ENCODE measurements at places on chromosomes 12 and 14. TPM values are rescaled to one million over a fixed set of nuclear protein-coding genes. Genes with fewer than 3 reads are reported as not detected.

Gene ASIC1
- 0.35 TPM for total RNA-seq

GRCh38 chr12:116459916-116460663 lies 99.1 kb upstream of the MAP1LC3B2 start:
- no peak for DNase-seq

Gene P2RX2
- 0.32 TPM for total RNA-seq

GRCh38 chr14:65177551-65177950 lies 75.2 kb upstream of the MAX start:
- no peak for DNase-seq

DNA sequence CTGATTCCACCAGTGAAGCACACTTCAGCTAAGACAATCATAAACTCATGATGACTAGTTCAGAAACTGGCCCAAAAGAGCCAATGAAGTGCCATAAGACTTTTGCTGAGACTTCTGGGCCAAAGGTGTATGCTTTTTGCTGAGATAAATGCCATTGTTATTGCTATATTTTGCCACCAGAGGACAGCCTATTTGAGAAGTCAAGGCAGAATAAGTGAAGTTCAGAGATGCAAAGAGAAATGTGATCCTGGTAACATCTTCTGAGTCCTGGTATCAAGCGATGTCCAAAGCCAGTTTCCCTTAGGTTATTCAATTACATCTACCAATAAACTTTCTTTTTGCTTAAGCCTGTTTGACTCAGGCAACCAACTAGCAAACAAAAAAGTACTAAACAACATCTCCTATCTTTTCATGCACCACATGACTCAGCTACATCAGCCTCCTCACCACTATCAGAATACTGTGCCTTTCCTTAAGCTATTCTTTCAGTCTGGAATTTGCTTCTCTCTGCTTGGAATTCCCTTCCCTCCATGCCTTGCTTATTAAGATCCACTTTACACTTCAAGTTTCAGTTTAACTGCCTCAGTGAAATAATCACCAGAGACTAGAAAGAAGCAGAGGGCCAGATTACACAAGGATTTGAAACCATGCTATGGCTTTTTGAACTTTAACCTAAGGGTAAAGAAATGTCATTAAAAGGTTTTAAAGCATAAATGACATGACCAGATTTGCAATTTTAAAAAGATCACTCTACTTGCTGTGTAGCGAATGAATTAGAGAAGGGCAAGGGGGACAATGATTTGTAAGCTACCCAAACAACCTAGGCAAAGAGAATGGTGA lies 14.0 kb downstream of the CRY1 start:
- no peak for DNase-seq

GRCh38 chr14:26276757-26277156 lies 321.1 kb downstream of the NOVA1 start:
- no peak for DNase-seq

DNA sequence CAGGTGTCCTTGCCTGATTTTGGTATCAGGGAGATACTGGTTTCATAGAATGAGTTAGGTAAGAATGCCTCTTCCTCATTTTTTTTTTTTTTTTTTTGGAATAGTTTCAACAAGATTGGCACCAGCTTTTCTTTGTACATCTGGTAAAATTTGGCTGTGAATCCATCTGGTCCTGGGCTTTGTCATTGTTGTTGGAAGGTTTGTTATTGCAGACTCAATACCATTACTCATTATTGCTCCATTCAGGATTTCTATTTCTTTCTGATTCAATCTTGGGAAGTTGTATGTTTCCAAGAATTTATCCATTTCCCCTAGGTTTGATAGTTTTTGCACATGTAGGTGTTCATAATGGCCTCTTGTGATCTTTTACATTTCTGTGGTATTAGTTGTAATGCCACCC lies 126.0 kb upstream of the KITLG start:
- no peak for DNase-seq

Gene SYCP3
- total RNA-seq, result 0.07 TPM

- peak; percentile 60 for DNase-seq
Observed at GRCh38 chr14:104865081-104865630, at the start of gene CEP170B. Gene CEP170B (plus strand): TSS chr14:104865268. CDS start chr14:104868451, 3,183 bp downstream.

DNA sequence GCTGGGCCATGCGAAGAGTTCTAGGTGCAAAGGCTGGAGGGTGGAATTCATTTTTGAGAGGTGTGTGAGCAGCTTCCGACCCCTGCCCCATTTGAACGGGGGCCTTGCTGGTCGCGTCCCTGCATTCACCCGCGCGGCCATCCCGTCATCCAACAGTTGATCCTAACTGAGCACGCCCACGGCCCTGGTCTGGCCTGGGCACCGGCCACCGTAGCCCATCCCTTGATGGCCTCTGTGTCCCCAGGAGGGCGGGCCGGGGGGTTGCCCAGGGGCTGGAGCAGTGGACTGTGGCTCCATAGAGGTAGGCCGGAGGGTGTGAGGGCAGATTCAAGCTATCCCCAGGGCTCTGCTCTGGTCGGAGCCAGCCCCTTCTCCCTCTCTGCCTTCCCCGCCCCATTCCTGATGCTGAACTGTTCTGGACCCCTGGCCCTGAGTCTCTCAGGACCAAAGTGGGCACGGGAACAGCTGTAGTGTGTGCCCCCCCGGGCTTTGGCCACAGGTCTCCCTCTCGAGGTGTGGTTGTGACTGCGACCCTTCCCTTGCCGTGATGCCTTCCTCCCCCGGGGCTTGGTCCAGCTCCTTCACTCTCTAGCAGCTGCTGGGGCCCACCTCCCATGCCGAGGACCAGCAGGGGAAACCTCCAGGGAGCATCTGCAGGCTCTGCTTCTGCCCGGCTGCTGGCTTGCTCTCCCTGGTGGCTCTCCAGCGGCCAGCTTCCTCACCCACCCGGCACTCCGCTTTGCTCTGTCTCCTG lies 9.1 kb downstream of the MEG3 start:
- no peak for DNase-seq

DNA sequence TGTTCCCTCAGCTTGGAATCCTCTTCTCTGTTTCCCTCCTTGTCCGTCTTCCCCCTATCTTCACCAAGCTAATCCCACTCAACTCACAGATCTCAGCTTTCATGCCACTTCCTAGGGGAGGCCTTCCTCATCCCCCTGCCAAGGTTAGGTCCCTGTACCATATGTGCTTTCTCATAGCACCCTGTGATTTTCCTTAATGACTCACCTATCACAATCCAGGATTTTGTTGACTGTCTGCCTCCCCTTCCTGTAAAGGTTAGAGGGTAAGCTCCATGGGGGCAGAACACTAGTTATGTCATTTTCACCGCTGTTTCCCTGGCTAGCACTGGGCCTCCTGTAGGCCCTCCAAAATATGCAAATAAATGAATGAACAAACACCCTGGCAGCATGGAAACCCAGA lies 57.6 kb downstream of the CRADD start:
- DNase-seq, result no peak

GRCh38 chr12:105425254-105426174 lies 95.0 kb downstream of the C12orf75 start:
- DNase-seq, result no peak

DNA sequence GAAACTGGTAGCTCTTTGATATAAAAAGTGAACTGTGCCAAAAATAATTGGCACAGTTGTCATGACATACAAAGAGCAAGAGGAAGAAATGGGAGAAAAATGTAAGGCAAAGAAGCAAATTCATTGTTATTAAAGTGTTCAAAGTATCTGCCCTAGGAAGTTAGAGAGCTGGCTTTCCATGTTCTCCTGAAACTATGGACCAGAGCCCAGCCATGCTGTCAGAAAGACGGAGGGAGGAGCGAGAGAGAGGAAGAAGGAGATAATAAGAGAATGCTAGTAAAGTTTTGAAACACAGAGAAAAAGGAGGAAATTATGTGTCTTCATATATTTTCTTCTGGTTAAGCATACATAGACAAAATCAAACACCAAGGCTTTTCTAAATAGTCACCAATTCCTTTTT lies 78.1 kb upstream of the PELI2 start:
- DNase-seq, result no peak

- DNase-seq, result no peak
Observed at GRCh38 chr14:68995731-68996130, 16.6 kb upstream of the ACTN1 start.

- no peak for DNase-seq
Observed at GRCh38 chr14:97924922-97925613, 1127.9 kb downstream of the VRK1 start.

DNA sequence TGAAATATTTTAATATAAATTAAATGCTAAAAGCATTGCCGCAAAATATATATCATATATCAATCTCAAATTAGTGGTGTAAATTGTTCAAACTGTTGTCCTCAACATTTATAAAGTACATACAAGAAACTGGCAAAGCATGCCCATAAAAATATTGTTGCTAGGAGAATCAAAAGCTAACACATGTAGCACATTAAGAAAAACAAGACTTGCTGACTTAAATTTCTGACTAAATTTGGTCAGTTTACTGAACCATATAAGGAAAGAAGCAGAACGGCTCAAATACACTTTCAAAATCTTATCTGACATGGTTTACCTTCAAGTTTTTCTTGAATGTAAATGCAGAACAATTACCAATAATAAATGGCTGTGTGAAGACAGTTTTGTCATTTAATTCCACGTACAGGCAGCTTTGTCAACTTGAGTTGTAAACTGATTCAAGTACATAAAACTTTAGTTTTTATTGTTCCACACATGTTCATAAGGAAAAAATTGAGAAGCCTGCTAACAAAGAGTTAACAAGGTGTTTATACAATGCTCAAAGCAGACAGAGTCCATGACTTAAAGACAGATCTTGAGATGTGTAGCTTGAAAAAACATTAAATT lies 50.4 kb downstream of the PPP1R12A start:
- no peak for DNase-seq

Gene MYF5
- not detected for total RNA-seq

GRCh38 chr14:71566276-71566675 lies 366.0 kb upstream of the RGS6 start:
- no peak for DNase-seq

DNA sequence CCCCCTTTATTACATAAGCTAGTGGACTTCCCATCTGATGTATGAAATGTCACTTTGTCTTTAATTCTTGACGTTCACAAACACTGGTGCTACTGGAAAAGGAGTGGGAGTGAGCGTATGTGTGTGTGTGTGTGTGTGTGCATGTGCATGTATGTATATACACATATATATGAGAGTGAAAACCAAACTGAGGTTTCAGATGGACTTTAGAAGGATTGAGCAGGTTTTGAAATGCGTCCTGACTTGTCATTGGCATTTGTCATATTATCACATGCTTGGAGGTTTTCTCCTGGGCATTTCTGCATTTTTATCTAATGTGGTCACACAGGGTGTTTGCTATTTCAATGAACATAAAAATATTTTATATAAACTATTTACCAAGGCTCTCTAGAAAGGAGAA lies 1085.9 kb downstream of the BCL11B start:
- no peak for DNase-seq

GRCh38 chr12:81329085-81329484 lies 251.2 kb downstream of the ACSS3 start:
- DNase-seq, result no peak

Gene KRT73
- not detected for total RNA-seq

- peak; percentile 14 for DNase-seq
Observed at GRCh38 chr14:91996948-91997371, 42.9 kb downstream of the TRIP11 start.

DNA sequence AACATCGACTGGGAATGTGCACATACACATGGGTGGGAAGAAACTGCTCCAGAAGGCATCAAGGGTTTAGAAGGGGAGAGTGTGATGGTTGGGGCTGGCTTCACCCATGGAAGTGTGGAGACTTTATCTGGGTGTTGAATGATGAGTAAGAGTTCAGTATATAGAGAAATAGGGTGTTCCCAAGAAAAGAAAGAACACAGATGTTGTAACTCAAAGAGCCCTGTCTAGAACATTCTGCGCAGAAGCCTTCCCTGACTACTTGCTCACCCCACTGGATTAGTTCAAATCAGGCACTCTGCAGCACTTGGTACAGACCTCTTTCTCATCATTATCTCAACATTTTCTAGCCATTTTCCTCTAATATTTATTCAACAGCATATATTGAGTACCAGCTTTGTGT lies 491.7 kb downstream of the SNAPC1 start:
- no peak for DNase-seq
